Kidney (tissue), 22 donors: ENCODE measurements at places on chromosomes 7 and 10. TPM values are rescaled to one million over a fixed set of nuclear protein-coding genes. Genes with fewer than 3 reads are reported as not detected.

GRCh38 chr10:125052146-125052545 lies 108.2 kb downstream of the CTBP2 start:
- no peak for DNase-seq
- no peaks in the 10 kb centered on the region for H3K27me3 ChIP-seq
- peaks cover 51% of the 10 kb centered on the region for H3K4me1 ChIP-seq
- H3K36me3 ChIP-seq = no peaks in the 10 kb centered on the region
- H3K27ac ChIP-seq = no peak overlapping the region

- H3K4me1 ChIP-seq = no peaks in the 10 kb centered on the region
- DNase-seq = no peak
- no peak overlapping the region for H3K4me3 ChIP-seq
- no peak overlapping the region for H3K27ac ChIP-seq
- no peaks in the 10 kb centered on the region for H3K27me3 ChIP-seq
- H3K36me3 ChIP-seq = no peaks in the 10 kb centered on the region
These were observed 50.0 kb upstream of the KMT2C start for GRCh38 chr7:152485826-152486225.

GRCh38 chr10:86048571-86048970 lies 318.0 kb downstream of the GRID1 start:
- no peak for DNase-seq
- no peaks in the 10 kb centered on the region for H3K36me3 ChIP-seq
- H3K4me1 ChIP-seq = no peaks in the 10 kb centered on the region
- H3K27me3 ChIP-seq = no peaks in the 10 kb centered on the region
- no peak overlapping the region for H3K27ac ChIP-seq

GRCh38 chr10:84499846-84500245 lies 171.5 kb downstream of the CCSER2 start:
- H3K27me3 ChIP-seq = no peaks in the 10 kb centered on the region
- H3K4me1 ChIP-seq = no peaks in the 10 kb centered on the region
- peak; percentile 12 for DNase-seq
- H3K36me3 ChIP-seq = no peaks in the 10 kb centered on the region

DNA sequence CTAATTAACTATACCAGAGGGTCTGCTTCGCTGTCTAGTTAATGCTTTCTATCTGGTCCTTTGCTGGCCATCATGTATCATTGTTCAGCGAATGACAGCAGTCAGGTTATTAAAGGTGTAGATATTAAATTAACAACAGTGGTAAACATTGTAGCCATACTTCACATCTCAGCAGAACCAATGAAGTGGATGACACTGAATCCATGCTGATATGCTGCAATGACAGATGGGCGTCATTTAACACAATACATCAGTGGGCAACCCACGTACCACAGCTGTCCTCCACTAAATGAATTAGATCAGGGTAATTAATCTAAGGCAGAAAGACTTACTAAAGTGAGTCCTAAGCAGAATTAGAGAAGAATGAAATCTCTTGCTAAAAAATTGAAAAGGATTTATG lies 767.2 kb downstream of the NXPH1 start:
- no peaks in the 10 kb centered on the region for H3K4me1 ChIP-seq
- H3K36me3 ChIP-seq = no peaks in the 10 kb centered on the region
- no peak overlapping the region for H3K27ac ChIP-seq
- no peak for DNase-seq

DNA sequence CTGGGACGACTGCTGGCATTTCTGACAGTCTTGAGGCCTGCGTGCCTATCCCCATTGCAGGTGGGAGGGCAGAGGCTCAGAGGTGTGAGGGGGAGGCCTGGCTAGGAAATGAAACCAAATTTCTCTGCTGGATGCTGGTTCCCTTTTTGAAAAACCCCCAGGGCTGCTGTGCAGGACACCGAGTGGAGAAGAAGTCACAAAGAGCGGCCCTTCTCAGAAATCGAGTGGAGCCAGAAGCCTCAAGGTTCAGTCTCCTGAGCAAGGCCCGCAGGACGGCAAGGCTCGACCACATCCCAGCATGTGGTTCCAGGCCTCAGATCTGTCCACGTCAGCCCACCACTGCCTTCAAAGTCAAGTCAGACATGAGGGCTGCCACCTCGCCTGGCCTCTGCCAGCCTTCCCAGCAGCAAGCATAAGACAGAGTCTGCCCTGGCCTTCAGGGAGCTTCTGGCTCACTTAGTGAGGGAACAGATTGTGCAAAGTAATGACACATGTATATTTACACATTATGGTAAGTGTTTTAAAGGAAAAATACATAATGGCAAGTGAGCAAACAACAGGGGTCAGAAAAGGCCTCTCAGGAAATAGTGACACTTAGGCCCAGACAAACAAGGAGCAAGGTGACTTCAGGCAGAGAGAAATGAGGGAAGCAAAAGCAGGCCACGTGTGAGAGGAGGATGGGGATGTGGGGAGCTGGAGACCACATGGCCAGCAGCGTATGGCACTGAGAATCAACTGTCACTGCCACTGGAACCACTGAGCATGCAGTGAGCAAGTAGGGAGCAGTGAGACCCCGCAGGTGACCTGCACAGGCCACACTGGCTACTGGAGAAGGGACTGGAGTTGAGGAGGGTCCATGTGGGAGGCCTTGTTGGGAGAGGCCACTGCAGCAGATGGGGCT lies 86.7 kb downstream of the ARHGAP22 start:
- peaks cover 6% of the 10 kb centered on the region for H3K4me1 ChIP-seq
- DNase-seq = no peak
- no peaks in the 10 kb centered on the region for H3K27me3 ChIP-seq
- no peak overlapping the region for H3K4me3 ChIP-seq
- H3K27ac ChIP-seq = no peak overlapping the region
- H3K36me3 ChIP-seq = no peaks in the 10 kb centered on the region

DNA sequence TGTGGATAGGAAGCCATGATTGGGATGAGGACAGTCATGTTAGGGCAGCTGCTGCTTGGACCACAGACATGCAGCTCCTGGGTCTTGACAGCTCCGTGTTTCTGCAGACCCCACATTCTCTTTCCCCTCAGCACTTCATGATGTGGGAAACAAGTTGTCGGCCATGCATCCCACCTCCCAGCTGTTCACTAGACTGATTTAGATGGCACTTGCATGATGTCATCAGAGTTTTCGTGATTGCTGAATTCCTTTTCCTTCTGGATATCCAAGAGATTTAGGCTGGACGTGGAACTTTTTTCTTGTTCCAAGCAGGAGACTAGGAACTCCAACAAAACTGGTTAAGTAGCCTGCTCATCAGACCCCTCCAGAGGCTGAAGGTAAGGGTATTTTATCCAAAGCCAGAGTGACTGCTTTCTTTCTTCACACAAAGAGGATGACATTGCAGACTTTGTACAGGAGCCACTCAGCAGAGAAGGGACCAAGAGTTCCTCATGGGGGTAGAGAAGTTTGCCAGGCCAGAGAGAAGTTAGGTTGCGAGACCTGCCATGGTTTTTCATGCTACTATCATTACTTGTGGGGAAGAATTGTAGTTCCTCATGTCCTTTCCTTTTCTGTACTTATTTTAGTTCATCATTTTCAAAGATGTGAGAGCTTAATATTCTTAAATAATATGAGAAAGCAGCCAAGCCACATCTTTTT lies 117.7 kb upstream of the GJD4 start:
- H3K4me3 ChIP-seq = no peak overlapping the region
- no peaks in the 10 kb centered on the region for H3K4me1 ChIP-seq
- H3K27me3 ChIP-seq = no peaks in the 10 kb centered on the region
- no peaks in the 10 kb centered on the region for H3K36me3 ChIP-seq
- no peak overlapping the region for H3K27ac ChIP-seq
- no peak for DNase-seq

Gene DOCK1
- total RNA-seq = 81.7 TPM

Gene HTR5A
- not detected for total RNA-seq

Gene TUBAL3
- total RNA-seq = 0.44 TPM

Gene FKBP6
- total RNA-seq = 0.13 TPM

Gene IDI1
- 27.5 TPM for total RNA-seq

Gene UTF1
- not detected for total RNA-seq

Gene OR2A42
- 0.06 TPM for total RNA-seq

Gene STEAP4
- 80.2 TPM for total RNA-seq

Gene MSANTD7
- 9.5 TPM for total RNA-seq

Gene NPTX2
- total RNA-seq = 2.0 TPM
